ENCODE measurements at places on chromosomes 12 and 14.
A peak's percentile ranks its signal among the peaks of the same experiment; 100 is the strongest.

GRCh38 chr12:24997970-24998582 is 49.2 kb upstream of the BCAT1 start:
- no peak for DNase-seq

DNA sequence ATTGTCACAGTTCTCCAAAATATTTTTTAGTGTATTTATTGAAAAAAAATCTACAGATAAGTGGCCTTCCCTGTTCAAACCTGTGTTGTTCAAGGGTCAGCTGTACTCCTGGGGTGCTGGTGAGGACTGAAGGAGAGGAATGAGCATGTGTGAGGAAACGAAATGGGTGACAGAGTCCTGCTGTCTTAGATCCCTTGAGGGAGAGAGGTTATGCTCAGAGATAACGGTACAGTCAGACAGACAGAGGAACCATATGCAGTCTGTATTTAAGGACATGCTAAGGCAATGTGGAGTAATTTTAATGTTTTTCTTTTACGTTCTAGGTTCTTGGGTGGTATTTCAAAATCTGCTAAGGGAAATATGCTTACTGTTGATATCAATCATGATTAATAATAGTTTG is 352.9 kb upstream of the RGS6 start:
- DNase-seq = no peak

GRCh38 chr12:91044586-91044985 is 13.2 kb downstream of the KERA start:
- DNase-seq = no peak

GRCh38 chr12:22626406-22626805 is 1.4 kb downstream of the ETNK1 start:
- no peak for DNase-seq

DNA sequence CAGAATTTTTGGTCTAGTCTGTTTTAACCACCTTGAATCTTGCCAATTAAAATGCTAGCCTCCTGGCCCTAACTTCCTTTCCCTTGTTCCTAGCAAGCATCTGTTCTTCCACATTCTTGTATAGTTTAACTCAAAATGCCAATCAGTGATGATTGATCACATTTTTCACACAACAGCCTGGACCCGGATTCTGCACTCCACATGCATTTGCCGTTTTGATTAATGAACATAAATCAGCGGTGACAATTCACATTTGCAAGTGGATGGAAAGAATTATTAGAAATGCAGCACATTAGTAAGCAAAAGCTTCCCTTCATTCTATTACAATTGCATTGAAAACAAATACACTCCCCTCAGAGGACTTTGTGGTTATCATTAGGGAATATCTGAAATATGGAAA is 83.4 kb downstream of the PDZRN4 start:
- DNase-seq = no peak

DNA sequence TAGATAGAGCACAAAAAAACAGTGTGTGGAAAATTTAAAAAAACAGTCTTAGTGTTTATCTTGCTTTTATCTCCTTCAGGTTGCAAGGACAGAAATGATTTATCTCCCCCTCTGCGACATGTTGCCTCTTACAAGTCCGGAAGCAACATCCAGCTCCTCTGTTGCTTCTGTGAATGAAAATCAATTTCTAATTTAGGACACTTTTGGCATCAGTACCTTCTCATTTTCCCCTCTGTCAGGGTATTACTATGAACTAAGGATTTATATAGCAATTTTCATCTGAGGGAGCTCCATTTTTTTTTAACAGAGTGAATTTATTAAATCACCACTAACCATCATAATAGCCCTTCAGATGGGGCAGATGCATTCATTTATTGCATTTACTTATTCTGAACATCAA is 116.6 kb upstream of the PLXNC1 start:
- DNase-seq = no peak

DNA sequence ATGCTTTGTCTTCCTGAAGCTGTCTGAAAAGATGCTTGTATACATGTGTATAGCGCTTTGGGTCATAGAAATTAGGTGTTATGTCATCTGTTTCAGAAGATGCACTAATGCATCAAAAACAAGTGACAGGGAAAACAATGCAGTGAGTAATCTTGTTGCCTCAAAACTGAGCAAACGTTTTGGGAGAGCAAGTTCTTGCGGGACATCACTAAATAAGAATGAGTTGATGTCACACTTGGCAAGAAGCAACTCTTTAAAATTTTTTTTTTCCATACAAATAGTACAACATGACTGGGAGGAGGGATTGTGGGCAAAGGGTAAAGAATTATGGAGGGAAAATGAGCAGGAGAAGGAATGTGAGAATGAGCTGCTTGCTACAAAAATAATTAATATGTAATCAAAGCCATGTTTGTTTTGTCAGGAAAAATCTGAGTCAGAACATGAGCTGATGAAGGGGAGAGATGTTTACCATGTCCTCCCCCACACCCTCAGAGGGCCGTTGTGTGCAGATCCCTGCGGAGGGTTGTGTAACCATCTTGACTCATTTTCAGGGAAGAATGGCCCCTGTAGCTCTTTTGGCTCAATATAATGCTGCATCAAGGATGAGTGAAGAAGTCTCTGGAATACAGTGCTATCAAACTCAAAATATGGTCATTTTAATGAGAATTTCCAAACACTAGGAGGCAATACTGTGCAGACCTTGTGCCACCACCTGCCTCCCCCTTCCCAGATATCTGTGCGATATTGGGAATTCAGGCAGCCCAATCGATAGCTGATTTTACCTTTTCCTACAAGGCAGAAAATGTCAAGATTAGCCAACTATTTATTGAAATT is 41.4 kb downstream of the BORCS5 start:
- DNase-seq = peak; percentile 57

DNA sequence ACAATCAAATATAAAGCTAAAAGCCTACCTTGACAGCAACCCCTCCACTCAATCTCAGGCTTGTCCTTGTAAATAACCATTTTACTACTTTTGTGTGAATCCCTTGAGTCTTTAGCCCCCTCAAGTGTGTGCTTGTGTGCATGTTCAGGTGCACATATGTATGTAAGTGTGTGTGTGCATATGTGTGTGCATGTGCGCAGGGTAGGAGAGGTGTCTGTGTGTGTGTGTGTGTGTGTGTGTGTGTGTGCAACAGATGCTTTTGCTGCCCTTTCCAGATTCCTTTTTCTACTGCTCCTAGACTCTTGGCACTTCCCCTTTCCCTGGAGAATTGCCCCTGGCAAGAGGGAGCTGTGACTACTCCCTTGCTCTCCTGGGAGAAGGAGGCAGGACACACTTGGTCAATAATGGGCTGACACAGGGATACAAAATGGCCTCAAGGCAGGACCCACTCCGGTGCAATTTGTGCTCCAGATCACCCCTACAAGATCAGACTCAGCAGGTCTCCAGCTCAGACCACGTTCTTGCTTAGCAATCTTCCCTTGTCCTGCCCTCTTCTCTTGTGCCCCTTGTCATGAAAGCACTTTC is 73.4 kb downstream of the IFNG start:
- DNase-seq = no peak

DNA sequence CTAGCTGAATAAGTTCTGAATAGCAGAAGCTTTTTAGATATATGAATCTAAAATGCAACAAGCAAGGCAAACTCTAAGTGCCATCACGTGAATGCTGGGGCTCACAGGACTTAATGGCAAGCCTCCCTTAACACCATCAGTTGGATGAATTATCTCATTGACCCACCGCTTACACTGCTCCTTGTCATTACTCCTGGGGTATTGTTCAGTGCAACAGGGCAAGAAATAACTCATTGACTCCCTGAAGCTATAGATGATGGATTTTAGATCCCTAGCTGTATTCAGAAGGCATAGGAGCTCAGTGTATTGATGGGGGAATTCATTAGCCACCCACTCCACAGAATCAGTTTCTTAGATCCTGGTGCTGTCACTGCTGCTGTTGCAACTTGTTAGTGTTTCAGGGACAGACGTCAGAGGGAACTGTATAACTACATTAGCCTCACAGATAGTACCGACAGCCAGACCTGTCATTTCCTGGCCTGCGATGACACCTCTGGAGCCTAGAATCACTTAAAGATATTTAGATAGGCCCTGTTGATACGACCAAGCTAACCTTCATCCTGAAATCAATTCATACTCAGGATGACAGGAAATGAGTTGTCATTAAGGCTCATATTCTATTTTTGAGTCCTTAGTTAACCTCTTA is 735.3 kb downstream of the DIO2 start:
- DNase-seq = no peak

GRCh38 chr14:80446356-80446755 is 235.1 kb upstream of the DIO2 start:
- DNase-seq = no peak

DNA sequence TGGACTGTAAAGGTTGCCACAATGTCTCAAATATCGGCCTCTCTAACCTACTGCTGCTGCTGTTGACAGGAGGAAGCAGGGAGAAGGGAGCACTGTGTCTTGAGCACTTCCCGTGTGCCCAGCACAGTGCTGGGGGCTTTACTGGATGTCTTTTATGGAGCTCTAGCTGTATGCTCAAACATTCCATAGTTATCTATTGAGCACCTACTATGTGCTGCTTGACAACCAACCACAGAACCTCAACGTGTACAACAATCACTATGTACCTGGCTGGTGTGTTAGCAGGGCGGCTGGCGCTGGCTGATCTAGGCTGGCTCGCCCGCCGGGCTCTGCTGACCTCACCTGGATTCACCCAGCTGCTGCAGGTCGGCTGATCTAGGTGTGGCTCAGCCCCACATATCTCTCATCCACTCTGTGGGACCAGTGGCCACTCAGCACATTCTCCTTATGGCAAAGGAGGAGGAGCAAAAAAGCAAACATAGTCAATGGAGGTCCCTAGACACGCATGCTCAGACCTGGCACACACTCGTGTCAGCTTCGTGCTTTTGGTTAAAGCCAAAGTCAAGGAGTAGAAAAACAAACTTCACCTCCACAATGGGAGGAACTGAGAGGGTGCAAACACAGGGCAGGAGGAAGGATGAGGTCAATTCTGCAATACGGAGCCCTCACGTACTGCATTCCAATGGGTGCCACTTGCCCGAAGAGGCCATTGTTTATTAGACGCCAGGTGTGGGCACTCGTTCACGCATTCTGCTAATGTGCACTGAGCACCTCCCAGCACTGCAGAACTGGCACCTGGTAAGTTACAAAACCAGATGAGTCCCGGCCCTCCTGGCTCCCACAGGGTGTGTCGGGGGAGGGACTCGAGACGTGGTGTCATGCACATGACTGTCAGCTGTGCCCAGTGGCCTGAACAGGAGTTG is 147.2 kb downstream of the SCARB1 start:
- no peak for DNase-seq

DNA sequence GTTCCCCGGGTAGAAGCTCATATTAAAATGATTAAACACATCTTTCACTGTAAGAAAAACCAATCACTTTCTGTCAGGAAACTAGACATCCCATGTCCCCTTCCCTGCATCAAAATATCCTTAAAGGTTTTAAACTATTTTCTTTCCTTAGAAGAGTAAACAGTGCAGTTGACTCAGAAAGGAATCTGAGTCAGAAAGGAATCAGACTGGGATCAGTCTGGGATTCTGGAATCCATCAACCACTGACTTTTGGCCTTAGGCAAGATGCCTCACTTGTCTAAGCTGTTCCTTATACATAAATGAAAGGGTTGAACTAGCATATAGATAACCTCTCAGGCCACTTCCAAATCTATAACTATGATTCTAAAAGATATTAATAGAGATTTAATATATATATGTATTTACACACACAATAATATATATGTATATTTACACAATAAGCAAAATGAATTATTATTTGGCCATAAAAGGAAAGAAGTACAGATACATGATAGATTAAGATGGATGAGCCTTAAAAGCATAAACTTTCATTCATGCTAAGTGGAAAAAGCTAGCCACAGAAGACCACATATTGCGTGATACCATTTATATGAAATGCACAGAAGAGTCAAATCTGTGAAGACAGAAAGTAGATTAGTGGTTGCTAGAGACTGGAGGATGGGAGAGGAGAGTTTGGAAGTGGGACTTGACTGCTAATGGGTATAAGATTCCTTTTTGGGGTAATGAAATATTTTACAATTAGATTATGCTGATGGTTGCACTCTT is 114.4 kb downstream of the SLC38A1 start:
- peak; percentile 15 for DNase-seq
